Stimulated activated naive CD4-positive, alpha-beta T cell treated with Interleukin-2 at 50 U/mL for 16 hours (primary cell): ENCODE measurements at places on chromosomes 16 and 17.

DNA sequence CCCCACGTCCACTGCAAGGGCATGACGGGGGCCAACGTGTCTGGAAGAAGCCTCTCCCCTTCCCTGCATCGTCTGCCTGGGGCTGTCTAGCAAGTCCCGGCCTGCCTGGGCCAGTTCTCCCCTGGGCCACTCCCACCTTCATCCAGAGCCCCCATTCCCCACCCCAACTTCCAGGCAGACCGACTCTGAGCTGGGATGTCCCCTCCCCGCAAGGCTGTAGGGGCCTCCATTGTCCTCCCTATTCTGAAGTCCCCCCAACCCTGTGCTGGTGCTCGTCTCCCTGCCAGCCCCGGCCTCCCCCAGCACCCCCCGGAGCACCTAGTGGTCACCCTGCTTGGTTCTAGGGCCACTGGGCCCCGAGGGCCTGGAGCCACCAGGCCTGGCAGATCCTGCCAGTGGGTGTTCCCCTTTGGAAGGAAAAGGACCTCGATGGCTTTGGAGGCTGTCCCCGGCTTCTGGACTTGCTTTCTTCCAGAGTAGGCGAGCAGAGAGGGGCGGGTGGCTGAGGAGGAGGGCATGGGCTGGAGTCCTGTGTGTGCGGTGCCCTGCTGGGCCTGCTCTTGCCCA is 4.8 kb downstream of the GLIS2 start:
- no peak for DNase-seq

DNA sequence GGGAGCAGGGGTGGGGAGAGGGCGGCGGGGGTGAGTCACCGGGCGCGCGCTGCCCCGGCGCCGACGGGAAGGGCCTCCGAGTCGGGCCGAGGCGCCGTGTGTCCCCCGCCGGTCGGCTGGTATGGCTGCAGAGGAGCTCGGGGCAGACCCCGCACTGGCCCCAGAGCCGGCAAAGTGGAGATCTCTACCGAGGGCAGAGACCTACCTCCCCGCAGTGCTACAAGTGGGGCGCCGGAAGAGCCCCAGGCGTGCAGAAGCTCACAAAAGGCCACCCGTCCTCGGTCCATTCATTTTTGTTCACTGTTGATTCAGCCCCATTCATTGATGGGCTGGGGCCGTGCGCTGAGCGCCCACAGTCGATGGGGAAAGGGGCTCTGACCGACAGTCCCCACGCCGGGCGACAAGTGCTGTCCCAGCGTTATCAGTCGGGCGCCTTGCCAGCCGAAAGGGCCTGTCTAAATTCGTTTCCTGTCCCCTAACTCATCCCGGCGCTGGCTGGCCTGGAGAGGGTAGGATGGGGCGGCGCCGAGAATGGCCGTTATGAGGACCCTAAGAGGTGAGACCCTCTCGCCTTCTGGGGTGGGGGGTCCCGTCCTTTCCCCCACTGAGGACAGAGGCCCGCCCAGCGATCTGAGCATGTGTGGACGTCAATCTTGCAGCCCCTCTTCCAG is 709 bp upstream of the ENO3 start:
- no peak for DNase-seq

DNA sequence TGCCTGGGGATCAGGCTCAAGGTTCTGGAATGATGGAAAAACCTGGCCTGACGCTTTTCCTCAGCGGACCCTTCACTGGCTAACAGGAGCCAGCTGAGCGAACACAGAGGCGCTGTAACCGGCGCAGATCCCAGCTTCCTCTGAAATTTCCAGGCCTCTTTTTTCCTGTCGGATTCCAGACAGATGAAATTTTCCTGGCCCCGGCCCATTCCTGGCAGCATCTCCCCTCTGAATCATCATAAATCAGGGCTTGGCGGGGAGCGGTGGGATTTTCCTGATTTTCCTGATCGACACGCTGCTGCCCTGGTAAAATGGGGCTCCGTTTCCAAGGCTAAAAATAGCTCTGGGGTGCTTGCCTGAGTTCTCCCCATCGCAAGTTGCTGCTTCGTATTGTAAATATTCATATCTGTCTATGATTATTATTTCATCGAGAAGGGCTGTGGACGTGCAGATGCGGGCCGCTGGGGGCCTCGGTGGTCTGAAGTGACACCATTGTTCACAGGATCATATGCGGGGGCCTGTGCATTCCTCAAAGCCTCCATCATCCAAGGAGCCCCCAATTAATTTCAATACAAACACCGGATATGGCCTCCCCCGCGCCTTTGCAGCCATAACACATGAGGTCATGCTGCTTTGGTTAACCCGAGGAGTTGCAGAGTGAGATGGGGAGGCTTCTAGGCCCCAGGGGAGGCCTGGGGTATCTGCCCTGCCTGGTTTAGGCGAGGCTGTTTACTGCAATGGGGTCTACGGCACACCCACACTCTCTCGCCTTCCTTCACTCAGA is 45.8 kb upstream of the ETV4 start:
- DNase-seq = no peak

DNA sequence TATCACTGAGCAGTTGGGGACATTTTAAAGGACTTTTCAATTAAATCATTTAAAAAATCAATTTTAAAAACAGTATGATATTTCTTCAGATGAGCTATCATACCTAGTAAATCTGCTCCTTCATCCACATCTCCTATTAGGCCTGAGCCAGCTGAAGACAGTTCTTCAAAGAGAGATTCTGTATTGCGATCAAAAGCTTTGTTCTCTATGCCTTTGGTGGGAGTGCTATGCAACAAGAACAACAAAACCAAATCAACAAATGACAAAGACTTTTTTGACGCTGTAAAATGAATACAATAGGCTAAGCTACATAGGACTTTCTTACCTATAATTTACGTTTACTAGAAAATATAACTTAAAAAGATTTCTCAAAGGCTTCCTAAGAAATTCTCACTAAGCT is 106.5 kb downstream of the SPAG9 start:
- DNase-seq = no peak

GRCh38 chr17:72565758-72566157 is 444.9 kb downstream of the SOX9 start:
- no peak for DNase-seq
